Liver (tissue), 10 donors: ENCODE measurements at places on chromosomes 6 and 20. TPM values are rescaled to one million over a fixed set of nuclear protein-coding genes. Genes with fewer than 3 reads are reported as not detected.

GRCh38 chr6:105794870-105795269 is 291.3 kb upstream of the PRDM1 start:
- H3K36me3 ChIP-seq = no peaks in the 10 kb centered on the region
- H3K27ac ChIP-seq = peak overlapping the region; percentile 79
- H3K4me1 ChIP-seq = peaks cover 13% of the 10 kb centered on the region

CLIC5 gene
- polyA plus RNA-seq = 0.09 TPM

GRCh38 chr6:53741034-53741823 is 53.6 kb upstream of the LRRC1 start:
- H3K27me3 ChIP-seq = no peaks in the 10 kb centered on the region
- H3K36me3 ChIP-seq = no peaks in the 10 kb centered on the region
- no peak for DNase-seq
- no peak overlapping the region for H3K4me3 ChIP-seq

SENP6 gene
- polyA plus RNA-seq = 12.3 TPM

DNA sequence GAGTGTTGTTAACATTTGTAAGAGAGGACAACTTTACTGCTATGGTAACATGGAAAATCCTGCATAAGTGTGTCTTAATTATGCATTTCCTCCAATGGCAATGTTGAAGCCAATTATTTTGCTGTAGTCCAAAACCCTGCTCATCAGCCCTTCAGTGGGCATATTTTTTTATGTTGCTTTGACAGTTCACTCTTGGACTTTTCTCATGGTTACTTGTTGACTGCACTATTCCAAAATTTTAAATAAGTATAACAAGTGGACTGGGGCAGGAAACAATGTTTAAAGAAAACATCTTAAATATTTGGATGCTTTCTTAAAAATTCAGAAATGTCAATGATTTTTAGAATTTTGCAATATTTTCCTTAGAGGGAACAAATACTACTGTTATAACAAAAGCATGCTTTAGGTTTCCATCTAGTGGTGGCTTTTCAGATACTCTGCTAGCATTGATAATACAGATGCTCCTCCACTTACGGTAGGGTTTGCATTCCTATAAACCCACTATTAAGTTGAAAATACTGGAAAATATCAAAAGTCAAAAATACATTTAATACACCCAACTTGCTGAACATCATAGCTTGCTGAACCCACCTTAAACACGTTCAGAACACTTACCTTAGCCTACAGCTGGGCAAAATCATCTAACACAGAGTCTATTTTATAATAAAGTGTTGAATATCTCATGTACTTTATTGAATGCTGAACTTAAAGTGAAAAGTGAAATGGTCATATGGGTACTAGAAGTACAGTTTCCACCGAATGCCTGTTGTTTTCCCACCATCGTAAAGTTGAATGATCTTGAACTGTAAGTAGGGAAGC is 86.4 kb downstream of the ADGRG6 start:
- no peaks in the 10 kb centered on the region for H3K36me3 ChIP-seq
- H3K4me3 ChIP-seq = no peak overlapping the region
- H3K4me1 ChIP-seq = peaks cover 18% of the 10 kb centered on the region
- peak overlapping the region; percentile 25 for H3K27ac ChIP-seq
- DNase-seq = no peak
- no peaks in the 10 kb centered on the region for H3K27me3 ChIP-seq

HIVEP1 gene
- polyA plus RNA-seq = 6.3 TPM

SLC52A3 gene
- 0.06 TPM for polyA plus RNA-seq

SRF gene
- polyA plus RNA-seq = 7.1 TPM

CFAP61 gene
- polyA plus RNA-seq = not detected

DNA sequence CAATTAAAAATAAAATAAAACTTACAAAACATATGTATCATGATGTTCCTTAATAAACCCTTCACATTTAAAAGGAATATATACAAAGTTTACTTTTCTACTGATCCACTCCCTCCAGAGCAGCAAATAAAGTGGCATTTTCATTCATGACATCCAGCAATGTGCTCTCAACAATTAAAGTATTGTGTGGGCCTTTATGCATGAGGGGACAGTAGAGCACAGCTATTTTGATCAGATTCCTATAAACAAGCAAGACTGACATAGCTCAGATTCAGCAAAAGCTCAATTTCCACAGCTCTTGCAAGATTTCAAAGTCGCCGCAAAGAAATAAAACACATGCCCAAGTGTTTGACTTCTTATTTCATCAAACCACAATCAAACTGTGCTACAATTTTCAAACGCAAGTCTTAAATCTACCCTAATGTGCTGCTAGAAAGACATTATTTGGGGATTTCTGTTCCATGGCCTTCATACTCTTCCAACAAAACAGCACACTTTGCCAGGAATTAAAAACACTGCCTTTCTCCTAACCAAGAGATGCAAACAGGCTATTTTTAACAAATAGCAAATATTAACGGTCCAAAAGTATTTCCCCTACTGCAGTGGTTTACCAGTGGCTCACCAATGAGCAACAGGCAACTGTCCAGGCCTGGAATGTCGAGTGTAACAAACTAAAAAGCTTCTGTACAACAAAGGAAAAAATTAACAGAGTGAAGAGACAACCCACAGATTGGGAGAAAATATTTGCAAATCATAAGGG is 52.3 kb downstream of the MBOAT1 start:
- H3K4me3 ChIP-seq = no peak overlapping the region
- H3K36me3 ChIP-seq = no peaks in the 10 kb centered on the region
- H3K27ac ChIP-seq = no peak overlapping the region
- no peaks in the 10 kb centered on the region for H3K27me3 ChIP-seq

DNA sequence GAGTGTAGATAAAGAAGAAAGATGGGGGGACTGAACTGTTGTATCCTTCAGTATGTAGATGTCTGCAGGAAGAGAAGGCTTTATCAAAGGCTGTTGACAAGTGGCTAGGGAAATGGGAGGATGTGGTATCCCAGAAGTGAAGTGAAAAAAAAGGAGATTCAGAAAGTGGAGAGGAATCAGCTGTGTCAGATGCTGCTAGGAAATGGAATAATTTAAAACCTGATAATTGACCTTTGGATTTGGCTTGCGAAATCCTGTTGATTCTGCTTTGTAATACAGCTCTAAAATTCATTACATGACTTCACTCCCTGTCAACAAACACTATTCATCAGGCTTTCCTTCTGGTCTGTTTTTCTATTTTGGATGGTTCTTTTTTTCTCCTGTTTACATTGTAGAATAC is 41.7 kb downstream of the PHF3 start:
- peaks cover 48% of the 10 kb centered on the region for H3K4me1 ChIP-seq
- peak overlapping the region; percentile 75 for H3K27ac ChIP-seq
- no peaks in the 10 kb centered on the region for H3K27me3 ChIP-seq
- DNase-seq = no peak
- no peak overlapping the region for H3K4me3 ChIP-seq
- H3K36me3 ChIP-seq = peaks cover 1% of the 10 kb centered on the region

ACTL10 gene
- polyA plus RNA-seq = 0.37 TPM

OR12D3 gene
- polyA plus RNA-seq = not detected

GRCh38 chr6:143607974-143608373 is 69.8 kb upstream of the PHACTR2 start:
- no peak overlapping the region for H3K4me3 ChIP-seq
- no peak overlapping the region for H3K27ac ChIP-seq
- H3K4me1 ChIP-seq = peaks cover 4% of the 10 kb centered on the region
- no peaks in the 10 kb centered on the region for H3K27me3 ChIP-seq
- no peak for DNase-seq

DEFB124 gene
- polyA plus RNA-seq = not detected

- no peaks in the 10 kb centered on the region for H3K27me3 ChIP-seq
- H3K4me1 ChIP-seq = peaks cover 4% of the 10 kb centered on the region
- no peaks in the 10 kb centered on the region for H3K36me3 ChIP-seq
- no peak overlapping the region for H3K27ac ChIP-seq
Measured at GRCh38 chr20:5786930-5787795, 37.0 kb downstream of the SHLD1 start.

DNA sequence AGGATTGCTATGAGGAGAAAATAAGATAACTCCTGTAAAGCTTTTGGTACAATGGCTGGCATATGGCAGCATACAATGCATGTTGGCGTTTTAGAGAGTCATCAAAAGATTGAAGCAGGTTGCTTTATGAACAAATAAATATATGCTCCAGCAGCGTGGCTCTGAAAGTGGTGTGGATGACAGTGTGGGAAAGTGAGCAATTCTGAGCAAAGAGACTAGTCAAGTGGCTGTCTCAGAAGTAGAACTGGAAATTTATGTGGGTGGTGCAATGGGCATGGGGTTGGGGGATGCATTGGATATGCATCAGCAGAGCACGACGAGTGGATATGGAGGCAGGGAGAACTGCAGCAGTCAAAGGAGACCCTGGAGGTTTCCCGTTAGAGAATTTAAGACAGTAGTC is 66.2 kb upstream of the PHACTR2 start:
- no peaks in the 10 kb centered on the region for H3K4me1 ChIP-seq
- no peak overlapping the region for H3K4me3 ChIP-seq
- H3K27ac ChIP-seq = no peak overlapping the region
- no peak for DNase-seq

DNA sequence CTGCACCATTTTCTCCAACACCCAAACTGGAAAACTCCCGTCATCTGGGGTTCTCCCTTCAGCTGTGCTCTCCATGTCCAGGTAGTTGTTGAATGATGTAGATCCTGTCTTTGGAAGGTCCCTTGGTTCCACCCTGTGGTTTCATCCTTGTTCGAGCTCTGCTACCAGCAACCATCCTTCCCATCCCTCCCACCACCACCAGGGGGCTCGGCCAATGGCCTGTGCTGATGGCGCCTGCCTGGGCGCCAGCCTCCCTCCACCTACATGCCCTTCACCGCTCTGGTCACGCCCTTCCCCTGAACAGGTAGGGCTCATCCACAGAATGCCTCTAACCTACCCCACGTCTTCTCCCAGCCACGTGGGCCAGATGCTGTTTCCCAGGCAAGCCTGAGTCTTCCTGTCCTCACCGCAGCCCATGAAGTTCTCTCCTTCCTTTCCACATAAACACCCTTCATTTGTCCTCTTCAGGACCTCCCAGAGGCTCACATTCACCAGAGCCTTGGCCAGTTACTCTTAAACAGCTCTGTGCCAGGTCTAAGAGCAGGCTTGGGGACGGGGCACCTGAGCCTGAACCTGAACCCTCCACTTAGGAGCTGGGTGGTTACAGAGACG is 75.1 kb upstream of the DUSP22 start:
- no peak for DNase-seq
- H3K27ac ChIP-seq = no peak overlapping the region
- H3K4me1 ChIP-seq = no peaks in the 10 kb centered on the region

LY6G6D gene
- polyA plus RNA-seq = not detected

DACT2 gene
- 0.25 TPM for polyA plus RNA-seq

GRCh38 chr6:98724537-98724936 is 109.8 kb upstream of the POU3F2 start:
- H3K27ac ChIP-seq = no peak overlapping the region
- no peaks in the 10 kb centered on the region for H3K36me3 ChIP-seq
- no peaks in the 10 kb centered on the region for H3K4me1 ChIP-seq
- H3K4me3 ChIP-seq = no peak overlapping the region
- H3K27me3 ChIP-seq = no peaks in the 10 kb centered on the region

DNA sequence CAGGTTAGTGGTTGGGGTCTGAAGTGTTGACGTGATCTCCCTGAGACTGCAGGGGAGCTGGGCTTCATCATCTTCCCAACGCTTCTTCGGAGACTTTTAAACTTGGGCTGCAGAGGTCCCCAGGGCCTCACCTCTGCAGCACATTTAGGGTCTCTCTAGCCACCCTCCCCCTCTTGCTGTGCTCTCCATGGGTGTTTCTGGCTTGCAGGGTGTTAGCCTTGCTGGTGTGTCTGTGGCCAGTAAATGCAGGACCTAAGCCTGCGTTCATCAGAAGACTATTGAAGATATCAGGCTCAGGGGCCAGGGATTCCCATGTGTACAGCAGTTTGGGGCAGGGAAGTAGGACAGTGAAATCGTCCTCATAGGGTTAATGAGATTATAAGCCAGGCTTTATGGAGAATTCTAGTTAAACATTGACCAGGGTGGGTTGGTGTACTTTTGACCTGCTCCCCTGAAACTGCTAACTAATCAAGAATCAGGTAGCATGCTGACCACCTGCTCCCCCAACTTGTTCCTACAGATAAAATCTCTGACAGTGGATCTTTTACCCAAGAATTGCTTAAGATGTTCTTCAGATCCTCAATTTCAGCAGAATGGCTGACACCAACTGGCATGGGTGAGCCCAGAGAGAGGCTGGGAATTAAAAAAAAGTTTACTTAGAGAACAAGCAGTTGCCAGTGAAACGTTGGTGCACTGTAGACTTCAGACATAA is 3.8 kb upstream of the DDO start:
- H3K36me3 ChIP-seq = no peaks in the 10 kb centered on the region
- no peaks in the 10 kb centered on the region for H3K27me3 ChIP-seq
- peak overlapping the region; percentile 0 for H3K4me3 ChIP-seq
- DNase-seq = no peak
- H3K27ac ChIP-seq = peak overlapping the region; percentile 39

FRK gene
- polyA plus RNA-seq = 3.6 TPM
